CD4-positive, alpha-beta T cell treated with Interleukin-12 subunit alpha and Interleukin-12 subunit beta, for 1 hour (primary cell): ENCODE measurements at places on chromosomes 1 and 21.

GRCh38 chr1:235246022-235246948 is 81.7 kb downstream of the ARID4B start:
- no peak for DNase-seq

- DNase-seq = no peak
Measured at GRCh38 chr1:29851691-29852090, 615.4 kb downstream of the PTPRU start.

GRCh38 chr1:113091988-113092594 is 19.1 kb downstream of the LRIG2 start:
- no peak for DNase-seq

GRCh38 chr1:77972080-77972479 is 6.8 kb downstream of the FUBP1 start:
- DNase-seq = no peak

DNA sequence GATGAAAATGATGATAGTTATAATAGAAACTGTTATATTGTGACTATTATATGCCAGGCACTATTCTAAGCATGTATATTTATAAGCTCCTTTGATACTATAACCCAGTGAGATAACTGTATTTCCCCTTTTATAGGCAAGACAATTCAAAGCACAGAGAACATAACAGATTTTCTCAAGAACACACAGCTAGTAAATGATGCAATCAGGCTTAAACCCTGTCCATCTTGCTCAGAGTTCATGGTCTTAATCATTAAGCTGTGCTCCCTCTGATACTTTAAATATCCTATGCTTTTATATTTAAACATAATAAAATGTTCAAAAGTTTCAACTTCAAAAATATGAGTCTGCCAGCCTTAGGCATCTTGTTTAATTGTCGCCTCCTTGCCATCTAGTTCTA is 88.6 kb downstream of the PHTF1 start:
- no peak for DNase-seq

- DNase-seq = no peak
Measured at GRCh38 chr1:244022311-244022710, 28.8 kb upstream of the ZBTB18 start.

DNA sequence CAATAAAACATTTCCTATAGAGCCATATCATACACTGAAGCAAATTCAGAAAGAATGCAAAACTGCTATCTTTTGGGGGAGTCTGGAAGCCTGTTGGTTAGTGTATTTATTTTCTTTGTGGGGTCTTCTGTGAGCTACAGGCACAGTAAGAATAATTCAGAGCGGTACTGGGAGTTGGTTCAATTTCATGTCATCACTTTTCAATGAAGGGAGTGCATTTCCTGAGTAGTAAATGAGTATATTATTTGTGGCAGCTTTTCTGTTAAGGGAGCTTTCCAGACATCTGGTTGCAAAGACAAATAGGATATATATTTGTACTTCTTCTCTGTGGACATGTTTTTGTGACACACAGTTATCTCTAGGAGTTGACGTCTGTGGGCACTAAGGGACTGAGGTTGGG is 130.6 kb downstream of the HUNK start:
- no peak for DNase-seq

DNA sequence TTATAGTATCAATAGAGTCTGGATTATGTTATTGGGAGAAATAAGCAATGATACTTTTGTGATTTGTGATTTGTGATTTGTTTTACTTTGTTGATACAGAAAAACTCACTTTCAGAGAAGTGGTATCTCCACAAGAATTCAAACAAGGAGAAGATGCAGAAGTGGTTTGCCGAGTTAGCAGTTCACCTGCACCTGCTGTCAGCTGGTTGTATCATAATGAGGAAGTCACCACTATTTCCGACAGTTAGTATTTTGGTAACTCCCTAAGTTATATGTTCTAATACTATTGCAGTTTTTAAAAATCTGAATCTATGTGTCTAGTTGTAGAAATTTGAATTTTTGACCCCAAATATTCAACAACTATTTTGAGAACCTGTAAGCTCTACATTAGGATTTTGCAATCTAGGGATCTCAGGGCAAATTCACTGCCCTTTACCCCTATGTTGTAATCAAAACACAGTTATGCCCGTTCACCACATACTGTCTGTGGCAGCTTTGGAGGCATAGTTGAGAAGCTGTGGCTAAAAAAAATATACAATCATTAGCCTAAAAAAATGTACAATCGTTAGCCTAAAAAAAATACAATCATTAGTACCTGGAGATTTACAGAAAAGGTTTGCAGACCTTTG is 288.1 kb downstream of the NCAM2 start:
- DNase-seq = no peak

DNA sequence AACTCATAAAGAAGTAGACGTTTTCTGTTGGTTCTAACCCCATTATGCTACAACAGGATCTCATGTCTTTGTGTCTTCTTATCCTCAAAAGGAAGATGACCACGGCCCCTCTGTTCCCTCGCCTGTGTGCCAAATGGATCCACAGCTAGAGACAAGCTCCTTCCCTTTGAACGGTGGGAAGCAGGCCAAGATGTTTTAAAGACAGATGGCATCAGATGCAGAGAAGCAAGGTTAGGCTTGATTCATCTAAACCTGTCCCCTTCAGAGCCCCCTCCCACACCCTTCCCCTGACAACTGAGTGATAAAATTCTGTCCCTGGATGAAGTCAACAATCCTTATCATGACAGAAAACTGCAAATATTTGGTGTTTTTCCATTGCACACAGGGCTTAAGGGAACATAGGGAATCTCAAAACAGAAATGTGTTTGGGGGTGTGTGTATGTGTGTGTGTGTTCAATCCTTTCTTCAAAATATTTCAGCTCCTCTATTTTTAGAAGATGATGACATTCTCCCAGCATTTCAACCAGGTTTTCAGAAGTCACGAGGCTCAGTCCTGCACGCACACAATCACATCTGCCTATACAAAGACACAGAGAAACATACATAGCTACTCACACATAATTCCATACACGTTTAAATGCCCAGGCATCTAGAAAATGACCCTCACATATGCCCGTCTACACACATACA is 27.8 kb upstream of the FMOD start:
- DNase-seq = no peak

DNA sequence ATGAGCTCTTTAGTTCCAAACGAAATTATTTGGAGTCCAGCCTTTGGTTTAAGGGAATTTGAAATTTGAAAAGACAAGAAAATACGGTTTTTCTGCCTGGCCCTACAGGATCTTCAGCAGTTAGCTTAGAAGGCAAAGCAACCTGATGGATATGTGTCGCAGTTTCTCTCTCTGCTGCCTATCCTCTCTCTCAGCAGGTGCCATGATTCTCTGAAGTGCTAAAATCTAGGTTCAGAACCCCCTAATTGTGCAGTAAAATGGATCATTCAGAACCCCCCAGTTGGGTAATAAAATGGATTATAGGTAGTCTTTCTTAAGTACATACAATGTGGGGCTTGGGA is 446 bp upstream of the DEPDC1 start:
- no peak for DNase-seq

DNA sequence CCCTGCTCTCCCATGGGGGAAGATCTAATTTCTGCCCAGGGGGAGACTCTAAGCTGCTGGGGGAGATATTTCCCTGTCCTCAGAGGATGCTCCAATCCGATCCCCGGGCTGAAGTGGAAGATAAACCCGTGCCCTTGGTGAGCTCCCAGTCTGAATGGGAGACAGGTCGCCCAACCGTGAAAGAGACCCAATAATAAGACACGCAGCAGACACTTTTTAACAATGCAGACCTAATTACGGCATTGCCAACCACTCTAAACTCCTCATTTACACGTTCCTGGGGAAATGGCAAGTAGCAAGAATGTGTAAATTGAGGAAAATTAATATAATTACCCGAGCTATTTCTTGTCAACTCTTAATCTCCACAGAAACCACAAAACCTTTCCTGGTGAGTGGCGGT is 48.7 kb upstream of the ACTL8 start:
- no peak for DNase-seq

DNA sequence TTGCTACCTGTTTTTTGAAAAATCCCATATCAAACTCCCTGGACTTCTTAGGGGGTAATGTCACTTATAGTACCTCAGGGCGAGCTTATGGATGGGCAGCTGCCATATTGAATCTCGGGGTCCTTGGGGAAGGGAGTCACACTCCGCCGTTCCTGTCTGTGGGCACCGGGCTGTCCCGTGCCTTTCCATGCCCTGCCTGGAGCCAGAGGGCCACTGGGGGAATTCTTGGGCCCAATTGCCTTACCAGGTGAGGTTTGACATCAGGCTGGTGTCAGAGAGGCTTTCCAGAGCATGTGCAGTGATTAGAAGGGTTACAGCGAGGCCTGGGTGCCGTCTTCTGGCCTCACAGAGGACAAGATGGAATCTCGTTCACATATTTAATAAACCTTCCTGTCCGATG is 28.8 kb downstream of the QSOX1 start:
- DNase-seq = no peak

DNA sequence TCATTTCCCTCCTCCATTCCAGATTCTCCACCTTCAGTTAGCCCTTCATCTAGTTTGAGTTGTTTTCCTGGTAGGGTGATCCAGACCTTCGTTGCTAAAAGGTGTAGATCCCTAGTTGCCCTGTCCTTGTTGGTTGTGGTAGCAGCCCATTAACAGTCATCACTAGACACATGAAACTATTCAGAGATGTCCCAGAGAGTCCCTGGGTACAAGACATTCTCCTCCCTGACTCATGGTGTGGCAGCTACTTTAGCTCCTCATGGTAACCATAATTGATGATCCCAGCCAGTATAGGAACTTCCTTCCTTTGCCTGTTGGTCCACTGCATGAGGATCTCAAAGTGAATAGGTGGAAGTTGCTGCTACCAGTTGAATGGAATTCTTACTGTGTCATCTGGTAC is 6.0 kb upstream of the SH2D2A start:
- DNase-seq = no peak

DNA sequence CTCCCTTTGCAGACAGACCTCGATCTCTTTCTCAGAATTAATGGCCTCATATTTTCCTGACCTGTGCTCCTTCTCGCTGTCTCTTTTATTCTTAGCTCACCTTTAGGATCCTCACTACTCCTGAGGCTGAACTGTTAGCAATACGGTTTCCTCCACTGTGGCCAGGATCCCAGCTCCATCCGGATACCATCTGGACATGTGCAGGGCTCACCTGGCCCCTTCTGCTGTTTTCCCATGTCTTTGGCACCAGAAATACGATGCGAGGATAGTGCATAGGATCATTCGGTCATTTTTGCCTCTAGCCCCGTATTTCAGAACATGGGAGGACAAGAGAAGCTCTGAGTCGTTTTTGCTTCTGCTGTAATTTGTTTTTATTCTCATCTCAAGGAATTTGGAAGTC is 108.5 kb upstream of the KIF26B start:
- no peak for DNase-seq

- DNase-seq = no peak
Measured at GRCh38 chr1:236164273-236164672, 21.9 kb downstream of the GPR137B start.

- no peak for DNase-seq
Measured at GRCh38 chr1:172344444-172344843, 76.0 kb upstream of the C1orf105 start.

- DNase-seq = no peak
Measured at GRCh38 chr1:57976216-57976615, 552.4 kb upstream of the DAB1 start.

DNA sequence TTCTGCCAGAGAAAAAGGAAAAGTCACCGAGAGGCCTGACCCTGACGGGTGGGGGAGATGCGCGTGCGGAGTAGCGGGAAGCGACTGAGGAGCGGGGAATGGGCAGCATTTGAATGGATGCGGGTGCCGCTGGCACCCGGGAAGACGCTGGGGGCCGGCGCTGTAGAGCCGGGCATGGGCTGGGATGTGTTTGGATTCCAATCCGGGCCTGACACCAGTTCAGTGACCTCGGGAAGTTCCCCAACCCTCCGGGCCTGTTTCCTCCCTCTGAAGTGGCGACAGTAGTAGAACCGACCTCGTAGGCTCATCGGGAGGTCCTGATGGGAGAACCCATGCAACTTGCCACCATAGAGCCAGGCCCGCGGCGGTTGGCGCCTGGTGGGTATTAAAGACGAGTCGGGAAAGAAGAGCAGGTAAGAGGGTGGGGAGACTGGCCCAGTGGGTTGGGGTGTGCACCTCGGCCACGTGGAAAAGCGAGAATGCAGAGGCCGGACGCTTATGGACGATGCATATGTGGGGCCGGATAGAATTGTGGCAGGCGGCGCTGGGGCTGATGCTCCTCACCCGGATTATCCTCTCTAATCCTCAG is 642 bp upstream of the SLC16A1 start:
- peak; percentile 45 for DNase-seq

DNA sequence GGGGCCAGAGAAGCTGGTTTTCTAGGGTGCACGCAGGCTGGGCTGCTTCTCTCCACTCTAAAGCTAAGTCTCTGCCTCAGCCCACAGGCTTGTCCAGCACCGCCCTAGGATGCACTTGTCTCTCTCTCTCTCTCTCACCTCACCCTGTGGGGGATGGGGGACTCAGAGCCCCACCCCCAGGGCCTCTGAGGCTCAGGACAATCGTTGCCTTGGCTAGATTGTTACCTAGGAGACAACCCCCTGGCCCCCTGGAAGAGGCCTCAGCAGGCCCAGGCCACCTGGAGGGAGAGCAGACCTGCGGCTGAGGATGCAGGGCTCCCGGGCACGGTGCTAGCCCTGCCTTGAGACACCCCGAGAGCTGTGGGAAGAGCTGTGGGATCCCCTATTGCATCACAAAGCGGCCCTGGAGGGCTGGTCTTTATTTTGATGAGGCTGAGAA is at the start of gene ACTRT2:
ACTRT2 (plus strand) TSS at position 235 of the 439 bp plus-strand sequence. CDS start 220 bp downstream, outside the sequence.
- DNase-seq = no peak

GRCh38 chr1:112718691-112719418 is 3.7 kb upstream of the PPM1J start:
- DNase-seq = peak; percentile 75

DNA sequence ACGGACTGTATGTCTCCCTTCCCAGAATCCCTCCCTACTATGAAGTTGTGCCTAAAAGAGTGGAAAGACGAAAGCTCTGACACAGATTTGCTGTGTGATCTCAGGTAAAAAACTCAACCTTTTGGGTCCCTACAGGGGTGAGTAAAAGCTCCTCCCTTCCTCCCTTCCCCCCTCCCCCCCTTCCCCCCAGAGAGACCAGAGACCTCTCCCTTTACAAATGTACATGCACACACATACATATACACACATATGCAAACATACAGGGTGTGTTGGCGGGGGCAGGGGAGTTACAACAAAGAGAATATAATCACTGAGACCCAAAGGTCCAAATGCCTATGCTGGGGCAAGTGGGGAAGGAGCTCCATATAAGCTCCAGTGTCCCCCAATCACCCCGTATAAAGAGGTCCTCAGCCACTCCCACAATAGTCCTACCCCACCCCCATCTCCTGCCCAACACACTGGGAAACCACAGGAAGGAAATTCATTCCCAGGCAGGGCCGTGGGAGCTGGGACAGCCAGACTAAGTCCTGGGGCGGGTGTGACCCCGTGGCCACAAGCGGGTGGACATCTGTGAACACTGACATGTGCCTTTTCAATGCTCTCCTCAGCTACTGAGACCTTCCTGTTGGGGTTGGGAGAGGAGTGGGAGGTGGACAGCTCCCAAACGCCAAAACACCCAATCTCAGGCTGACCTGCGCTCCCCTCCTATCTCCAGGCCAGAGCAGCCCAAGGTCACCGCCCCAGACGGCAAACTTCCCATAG is 2.0 kb downstream of the MEF2D start:
- no peak for DNase-seq

GRCh38 chr21:39637197-39637970 is 24.6 kb downstream of the B3GALT5 start:
- DNase-seq = no peak

- DNase-seq = no peak
Measured at GRCh38 chr1:231016234-231016633, 23.8 kb downstream of the FAM89A start.
